AG10803 (cell line): ENCODE measurements at places on chromosomes 1 and 21.
A peak's percentile ranks its signal among the peaks of the same experiment; 100 is the strongest.

DNA sequence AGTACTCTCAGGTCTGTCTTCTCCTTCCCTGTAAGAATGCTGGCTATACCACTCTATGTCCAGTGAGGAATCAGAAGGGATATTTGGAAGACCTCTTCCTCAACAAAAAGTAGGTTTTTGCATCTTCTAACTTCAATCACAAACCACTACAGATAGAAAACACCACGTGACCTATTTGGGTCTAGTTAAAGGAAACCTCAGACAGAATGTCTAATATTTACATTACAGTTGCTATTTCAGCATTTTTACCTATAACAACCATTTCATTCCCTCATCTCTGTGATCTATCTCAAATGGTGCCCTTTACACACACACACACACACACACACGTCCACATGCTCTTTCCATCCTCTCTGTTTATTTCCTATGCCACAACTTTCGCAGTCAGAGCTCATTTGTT, 7.9 kb upstream of the ADORA3 start:
- DNase-seq: no peak

GRCh38 chr1:109392788-109393616, 4.7 kb downstream of the SORT1 start:
- DNase-seq: peak; percentile 57

DNA sequence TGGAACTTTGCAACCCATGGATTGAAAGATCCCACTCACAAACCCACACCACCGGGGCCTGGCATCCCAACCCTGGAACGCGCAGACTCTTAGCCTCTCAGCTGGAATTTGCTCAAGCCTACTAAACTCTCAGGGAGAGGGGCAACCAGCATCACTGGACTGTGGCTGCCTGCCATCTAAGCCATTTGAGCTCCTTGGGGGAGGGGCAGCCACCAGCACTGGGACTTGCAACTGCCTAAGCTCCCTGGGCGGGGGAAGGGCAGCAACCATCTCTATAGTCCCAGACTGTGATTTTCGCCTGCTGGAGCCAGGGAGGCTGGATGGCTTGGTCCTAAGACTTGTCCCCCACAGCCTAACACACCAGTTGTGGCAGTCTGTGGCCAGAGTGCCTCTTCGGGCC, 122.3 kb downstream of the SNX7 start:
- no peak for DNase-seq

DNA sequence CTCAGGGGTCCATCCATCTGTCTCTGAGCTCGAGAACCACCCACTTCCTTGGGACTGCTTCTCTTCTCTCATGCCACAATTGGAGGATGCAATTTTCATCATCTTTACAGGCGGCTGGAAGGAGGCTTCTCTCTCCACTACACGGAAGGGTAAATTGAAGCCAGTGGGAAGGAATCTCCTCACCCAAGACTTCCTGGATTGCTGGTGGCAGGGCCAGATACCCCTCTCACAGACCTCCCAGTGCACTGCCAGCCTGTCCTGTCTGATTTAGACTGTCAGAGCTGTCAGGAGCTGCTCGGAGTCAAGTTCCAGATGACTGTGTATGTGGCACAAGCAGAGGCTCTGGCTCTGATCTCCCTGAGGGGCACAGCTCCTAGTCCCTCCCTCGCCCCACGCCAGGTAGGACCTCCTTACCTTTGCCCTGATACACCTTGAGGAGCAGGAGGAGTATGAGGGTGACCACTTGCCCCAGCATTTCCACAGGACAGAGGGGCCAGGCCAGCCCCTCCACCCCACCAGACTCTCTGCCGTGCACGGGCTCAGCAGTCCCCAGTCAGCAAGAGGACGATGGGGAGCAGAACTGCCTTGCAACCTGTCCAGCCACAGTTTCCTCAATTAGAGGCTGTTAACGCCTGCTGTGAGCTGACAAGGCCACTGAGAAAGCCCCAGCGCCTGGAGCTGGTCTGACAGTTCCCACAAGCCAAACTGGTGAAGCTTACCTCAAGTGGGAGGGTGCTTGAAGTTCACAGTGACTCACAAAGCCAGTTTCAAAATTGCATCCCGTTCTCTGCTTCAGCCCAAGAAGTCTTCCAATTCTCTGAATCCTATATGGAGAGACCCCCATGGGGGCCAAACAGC, at the start of gene CD244:
Gene CD244 (minus strand): TSS at position 685 of the 858 bp plus-strand sequence. CDS start 210 bp downstream, at position 475.
- no peak for DNase-seq

DNA sequence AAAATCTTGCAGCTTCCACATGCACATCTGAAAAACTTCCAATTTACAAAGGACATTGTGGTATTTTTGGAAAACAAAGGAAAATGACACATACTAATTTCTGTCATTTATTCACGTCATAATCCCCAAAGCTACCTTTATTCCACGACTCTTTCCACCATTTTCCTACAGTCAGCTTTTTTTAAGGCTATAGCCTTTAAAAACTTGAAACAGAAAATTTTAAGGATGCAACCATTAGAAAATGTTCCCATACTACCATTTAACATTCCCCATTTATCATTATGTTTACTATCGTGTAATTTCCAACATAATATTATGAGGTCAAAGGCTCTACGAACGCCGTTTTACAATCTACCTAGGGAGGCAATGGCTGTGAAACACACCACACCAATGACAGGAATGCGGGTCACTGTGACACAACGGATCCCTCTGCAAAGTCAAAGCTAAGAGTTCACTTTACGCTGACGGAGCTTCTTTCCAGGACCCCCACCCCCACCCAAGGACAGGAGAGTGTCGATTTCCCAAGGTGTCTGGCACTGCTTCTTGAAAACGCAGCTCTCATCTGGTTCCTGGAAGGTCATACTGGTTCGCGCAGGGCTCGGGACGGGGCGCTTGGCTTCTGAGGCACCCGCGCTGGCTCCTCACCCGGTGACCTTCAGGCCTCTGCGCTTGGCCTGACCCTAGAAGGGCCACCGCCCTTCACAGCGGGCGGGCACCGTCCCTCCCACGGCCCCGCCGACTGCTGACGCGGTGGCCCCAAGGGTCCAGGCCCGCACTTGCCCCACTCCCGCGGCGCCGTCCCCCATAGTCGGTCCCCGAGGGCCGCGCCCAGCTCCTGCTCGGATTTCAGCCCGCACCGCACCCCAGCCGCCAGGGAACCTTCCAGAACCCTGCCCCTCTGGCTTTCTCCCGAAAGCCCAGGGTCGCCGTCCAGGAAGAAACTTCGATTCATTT, 50.5 kb upstream of the ATF3 start:
- DNase-seq: peak; percentile 27

- DNase-seq: peak; percentile 33
Measured at GRCh38 chr1:177928194-177928593, 41.7 kb downstream of the SEC16B start.

GRCh38 chr1:226949401-226949800, 9.3 kb downstream of the COQ8A start:
- no peak for DNase-seq

DNA sequence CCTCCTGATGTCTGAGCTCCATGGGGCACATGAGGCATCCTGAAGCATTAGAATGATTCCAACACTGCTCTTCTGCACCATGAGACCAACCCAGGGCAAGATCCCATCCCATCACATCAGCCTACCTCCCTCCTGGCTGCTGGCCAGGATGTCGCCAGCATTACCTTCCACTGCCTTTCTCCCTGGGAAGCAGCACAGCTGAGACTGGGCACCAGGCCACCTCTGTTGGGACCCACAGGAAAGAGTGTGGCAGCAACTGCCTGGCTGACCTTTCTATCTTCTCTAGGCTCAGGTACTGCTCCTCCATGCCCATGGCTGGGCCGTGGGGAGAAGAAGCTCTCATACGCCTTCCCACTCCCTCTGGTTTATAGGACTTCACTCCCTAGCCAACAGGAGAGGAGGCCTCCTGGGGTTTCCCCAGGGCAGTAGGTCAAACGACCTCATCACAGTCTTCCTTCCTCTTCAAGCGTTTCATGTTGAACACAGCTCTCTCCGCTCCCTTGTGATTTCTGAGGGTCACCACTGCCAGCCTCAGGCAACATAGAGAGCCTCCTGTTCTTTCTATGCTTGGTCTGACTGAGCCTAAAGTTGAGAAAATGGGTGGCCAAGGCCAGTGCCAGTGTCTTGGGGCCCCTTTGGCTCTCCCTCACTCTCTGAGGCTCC, 11.1 kb upstream of the RASSF5 start:
- DNase-seq: no peak

DNA sequence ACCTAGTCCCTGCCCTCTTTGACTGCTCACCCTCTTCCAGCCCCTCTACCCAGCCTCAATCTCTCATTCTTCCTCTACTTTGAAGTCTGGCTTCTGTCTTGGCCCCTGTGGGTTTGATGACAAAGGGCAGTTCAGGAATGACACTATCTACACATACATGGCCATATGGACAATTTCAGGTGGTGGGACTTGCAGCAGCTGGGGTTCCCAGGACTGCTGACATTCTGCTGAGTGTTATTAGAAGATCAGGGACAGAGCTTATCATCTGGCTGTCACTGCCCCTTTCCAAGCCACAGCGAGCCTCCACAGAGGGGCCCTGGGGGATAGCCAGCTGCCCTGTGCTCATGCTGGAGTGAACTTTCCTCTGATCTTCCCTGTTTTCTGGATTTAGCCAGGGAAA, 97.4 kb upstream of the IPO9 start:
- no peak for DNase-seq

GRCh38 chr1:18927654-18928272, 25.4 kb upstream of the ALDH4A1 start:
- no peak for DNase-seq

DNA sequence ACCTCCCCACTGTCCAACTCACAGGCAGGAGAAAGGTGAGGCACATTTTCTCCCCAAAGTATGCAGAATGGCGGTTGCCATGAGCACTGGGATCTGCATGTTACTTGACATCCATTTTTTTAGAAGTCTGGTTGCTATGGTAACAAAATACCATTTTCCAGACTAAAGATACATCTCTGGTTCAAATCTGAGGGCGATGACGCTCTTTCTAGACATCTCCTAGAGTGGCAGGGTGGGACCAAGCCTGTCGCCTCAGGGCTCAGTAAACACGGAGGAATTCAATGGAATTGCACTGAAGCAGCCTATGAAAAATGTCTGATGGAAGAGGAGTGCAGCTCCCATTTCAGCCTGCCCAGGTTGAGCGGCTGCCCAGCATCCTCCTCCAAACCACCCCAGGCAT, 21.5 kb upstream of the FAM43B start:
- DNase-seq: no peak

GRCh38 chr1:232574889-232575762, 54.8 kb downstream of the SIPA1L2 start:
- no peak for DNase-seq

DNA sequence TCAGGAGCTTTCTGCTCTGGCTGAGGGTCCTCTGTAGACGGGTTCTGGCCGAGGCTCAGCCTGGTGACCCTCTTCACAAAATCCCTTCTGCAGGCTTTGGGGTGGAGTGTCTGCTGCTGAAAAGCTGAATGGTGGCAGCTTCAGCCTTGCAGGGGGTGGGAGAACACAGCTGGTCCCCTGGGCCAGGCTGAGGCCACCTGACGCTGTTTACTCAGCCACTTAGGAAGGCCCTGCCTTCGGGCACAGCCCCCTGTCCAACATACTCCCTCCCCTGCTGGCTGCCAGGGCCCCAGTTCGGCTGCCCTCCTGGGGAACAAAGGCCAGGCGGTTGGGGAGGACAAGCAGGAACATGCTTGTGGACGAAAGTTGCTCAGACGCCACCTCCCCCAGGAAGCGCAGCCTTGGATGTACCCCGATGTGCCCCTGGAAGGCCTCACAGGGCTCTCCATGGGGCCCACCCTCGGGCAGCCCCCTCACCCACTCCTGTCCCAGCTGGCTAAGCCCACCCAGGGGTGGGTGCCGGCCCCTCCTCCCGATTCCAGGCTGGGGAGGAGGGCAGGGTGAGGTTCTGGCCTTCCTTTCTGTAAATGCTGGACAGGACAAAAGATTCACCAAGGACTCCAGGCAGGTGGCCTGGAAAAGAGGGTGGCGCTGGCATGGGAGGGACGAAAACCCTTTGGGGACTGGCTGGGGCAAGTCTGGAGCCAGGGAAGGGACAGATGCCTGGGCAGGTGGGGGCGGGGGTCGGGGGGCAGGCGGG, at the start of gene ANKRD65:
Gene ANKRD65 (minus strand): TSS at position 130 of the 760 bp plus-strand sequence. CDS start 271 bp downstream, outside the sequence.
- no peak for DNase-seq

- peak; percentile 55 for DNase-seq
Measured at GRCh38 chr1:202135221-202135721, 9.3 kb downstream of the ARL8A start.

DNA sequence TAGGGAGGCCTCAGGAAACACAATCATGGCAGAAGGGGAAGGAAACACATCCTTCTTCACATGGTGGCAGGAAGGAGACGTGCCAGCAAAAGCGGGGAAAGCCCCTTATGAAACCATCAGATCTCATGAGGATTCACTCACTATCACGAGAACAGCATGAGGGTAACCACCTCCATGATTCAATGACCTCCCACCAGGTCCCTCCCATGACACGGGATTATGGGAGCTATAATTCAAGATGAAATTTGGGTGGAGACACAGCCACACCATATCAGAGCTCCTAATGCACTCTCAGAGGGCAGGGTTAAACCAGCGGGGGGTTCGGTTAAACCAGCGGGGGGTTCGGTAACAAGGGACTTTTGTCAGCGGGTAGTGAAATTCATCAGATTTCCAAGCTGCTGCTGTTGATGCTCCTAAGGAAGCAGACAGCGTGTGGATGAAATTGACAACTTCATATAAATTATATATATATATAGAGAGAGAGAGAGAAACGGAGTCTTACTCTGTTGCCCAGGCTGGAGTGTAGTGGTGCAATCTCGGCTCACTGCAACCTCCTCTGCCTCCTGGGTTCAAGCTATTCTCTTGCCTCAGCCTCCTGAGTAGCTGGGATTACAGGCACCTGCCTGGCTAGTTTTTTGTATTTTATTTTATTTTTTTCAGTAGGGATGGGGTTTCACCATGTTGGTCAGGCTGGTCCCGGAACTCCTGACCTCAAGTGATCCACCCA, 4.2 kb downstream of the CSTB start:
- DNase-seq: no peak

DNA sequence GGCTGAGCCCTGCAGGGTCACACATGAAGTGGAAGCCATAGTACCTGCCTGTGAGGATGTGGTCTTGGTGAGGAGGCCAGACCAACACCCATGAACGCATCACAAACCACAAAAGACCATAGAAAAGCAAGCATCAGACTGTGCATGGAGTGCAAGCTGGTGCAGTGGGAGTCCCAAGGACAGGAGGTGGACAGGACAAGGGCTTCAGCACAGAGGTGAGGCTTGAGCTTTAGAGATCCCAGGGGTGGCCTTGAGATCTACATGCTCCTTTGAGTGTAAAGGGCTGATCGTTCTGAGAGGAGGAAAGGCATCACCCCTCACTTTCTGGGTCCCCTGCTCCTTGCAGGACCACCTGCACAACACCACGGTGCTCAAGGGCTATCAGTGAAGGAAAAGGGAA, 111.9 kb upstream of the F3 start:
- no peak for DNase-seq

- peak; percentile 43 for DNase-seq
Measured at GRCh38 chr1:87706203-87706602, 377.5 kb downstream of the LMO4 start.

- peak; percentile 24 for DNase-seq
Measured at GRCh38 chr1:246153796-246154212, 353.3 kb downstream of the SMYD3 start.
